ENCODE measurements at places on chromosomes 12 and 14. TPM values are rescaled to one million over a fixed set of nuclear protein-coding genes. Genes with fewer than 3 reads are reported as not detected.

Gene HELB
- 5.2 TPM for total RNA-seq

Gene HOXC9
- total RNA-seq, result not detected

- H3K4me3 ChIP-seq, result no peak overlapping the region
- no peak for DNase-seq
- H3K4me1 ChIP-seq, result peaks cover 11% of the 10 kb centered on the region
Measured at GRCh38 chr12:26158078-26158764, 33.4 kb upstream of the BHLHE41 start.

DNA sequence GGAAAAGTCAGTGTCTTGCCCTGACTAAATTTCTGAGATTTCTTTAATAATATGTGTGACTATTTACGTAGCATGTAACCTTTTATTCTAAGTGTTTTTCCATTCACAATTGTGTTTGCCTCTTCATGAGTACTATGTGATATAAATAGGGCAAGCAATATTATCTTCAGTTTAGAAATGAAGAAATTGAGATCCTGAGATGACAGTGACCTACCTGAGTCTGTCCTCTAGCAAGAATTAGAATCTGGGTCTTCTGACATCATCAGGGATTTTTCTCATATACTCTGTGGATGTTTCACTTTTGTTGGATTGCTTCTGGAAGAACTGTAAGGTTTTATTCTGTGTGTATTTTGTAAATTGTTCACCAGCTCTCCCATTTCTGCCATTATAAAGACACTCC lies 35.0 kb downstream of the TMTC2 start:
- DNase-seq, result no peak
- H3K36me3 ChIP-seq, result no peaks in the 10 kb centered on the region
- H3K4me1 ChIP-seq, result no peaks in the 10 kb centered on the region
- H3K27ac ChIP-seq, result no peak overlapping the region
- H3K4me3 ChIP-seq, result no peak overlapping the region
- H3K27me3 ChIP-seq, result no peaks in the 10 kb centered on the region

Gene BDKRB1
- total RNA-seq, result 2.5 TPM

DNA sequence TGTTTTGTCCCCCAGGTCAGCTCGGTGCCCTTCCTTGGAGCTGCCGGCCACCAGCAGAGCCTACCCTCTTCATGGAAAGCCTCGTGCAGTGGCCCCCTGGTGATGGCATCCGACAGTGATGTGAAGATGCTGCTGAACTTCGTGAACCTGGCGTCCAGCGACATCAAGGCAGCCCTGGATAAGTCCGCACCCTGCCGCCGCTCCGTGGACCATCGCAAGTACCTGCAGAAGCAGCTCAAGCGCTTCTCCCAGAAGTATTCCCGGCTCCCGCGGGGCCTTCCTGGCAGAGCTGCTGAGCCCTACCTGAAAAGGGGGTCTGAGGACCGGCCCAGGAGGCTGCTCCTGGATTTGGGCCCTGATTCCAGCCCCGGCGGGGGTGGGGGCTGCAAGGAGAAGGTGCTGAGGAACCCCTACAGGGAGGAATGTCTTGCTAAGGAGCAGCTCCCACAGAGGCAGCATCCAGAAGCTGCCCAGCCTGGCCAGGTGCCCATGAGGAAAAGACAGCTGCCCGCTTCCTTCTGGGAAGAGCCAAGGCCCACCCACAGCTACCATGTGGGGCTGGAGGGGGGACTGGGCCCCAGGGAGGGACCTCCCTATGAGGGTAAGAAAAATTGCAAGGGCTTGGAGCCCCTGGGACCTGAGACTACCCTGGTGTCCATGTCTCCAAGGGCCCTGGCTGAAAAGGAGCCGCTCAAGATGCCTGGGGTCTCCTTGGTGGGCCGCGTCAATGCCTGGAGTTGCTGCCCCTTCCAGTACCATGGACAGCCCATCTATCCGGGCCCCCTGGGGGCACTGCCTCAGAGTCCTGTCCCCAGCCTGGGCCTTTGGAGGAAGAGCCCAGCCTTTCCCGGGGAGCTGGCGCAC lies 1.3 kb downstream of the FAM181A start:
- no peak overlapping the region for H3K27ac ChIP-seq
- no peaks in the 10 kb centered on the region for H3K36me3 ChIP-seq
- no peak overlapping the region for H3K4me3 ChIP-seq
- H3K27me3 ChIP-seq, result no peaks in the 10 kb centered on the region
- no peaks in the 10 kb centered on the region for H3K4me1 ChIP-seq

All from vagina (tissue), 2 donors.